ENCODE measurements at places on chromosomes 2 and 18.

DNA sequence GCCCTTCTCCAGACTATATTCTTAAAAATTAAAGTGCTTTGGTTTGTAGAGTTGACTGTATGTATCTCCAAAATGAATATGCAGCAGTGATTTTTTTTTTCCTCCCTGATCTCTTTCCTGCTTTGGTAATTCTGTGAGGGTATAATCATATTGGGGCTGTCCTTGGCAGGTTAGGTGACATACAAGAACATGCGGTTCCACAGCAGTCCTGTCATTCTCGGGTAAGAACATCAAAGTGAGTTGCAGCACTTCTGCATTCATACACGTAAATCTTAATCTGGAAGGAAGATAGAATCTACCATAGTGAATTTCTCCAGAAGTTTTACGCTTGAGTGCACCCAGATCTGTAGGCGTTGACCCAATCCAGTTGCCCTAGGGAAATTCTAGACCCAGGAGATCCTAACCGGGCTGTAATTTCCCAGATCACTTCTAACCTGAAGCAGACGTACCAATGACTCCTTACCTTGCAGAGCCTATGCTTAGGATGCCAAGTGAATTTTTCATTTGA is 109.4 kb downstream of the PRPF40A start:
- DNase-seq: no peak

- no peak for DNase-seq
Measured at GRCh38 chr2:97994476-97994875, 1.3 kb downstream of the TMEM131 start.

DNA sequence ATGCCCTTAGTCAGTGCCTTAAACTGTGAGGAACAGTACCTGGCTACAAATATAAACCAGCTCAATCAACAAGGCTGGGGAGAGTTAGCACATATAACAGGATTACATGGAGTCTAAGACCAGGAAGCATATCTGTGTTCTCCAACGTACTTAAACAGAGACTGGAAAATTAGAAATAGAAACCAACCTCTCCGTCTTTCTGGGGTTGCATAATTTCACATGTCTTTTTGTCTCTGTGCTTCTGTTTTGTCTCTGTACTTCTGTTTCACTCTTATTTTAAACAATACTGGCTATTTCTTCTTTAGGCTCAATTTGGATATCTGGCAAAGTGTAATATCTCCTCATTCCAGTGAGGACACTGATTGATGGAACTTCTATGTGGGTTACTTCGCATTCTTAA is 749.0 kb upstream of the ZEB2 start:
- DNase-seq: no peak

GRCh38 chr2:49794396-49794795 is 640.1 kb upstream of the FSHR start:
- no peak for DNase-seq

- DNase-seq: no peak
Measured at GRCh38 chr2:68230241-68231060, 21.9 kb downstream of the PPP3R1 start.

DNA sequence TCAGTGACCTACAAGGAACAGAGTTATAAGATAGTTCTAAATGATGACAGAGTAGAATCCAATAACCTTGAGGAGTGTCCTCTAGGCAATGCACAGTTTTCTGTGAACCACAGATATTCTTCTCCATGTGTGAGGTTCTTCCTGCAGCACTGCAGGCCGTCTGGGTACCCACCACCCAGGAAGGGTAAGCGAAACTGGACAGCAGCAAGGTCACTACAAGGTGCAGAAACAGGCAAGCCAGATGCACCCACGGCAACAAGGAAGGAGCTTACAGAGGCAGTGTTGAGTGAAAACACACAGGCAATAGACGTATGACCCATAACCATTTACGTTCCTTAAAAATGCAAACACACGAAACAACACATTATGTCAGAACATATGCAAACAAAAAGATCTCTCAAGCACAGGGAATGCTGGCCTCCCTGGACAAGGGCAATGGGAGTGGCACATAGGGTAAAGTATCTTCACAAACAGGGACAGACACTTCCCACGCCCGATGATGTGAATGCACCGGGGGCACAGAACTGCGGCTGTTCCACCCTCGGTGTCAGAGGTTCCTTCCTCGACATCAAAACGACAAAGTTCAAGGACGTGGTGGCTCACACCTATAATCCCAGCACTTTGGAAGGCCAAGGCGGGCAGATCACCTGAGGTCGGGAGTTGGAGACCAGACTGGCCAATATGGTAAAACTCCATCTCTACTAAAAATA is 84.1 kb downstream of the NDUFA10 start:
- DNase-seq: no peak
